ENCODE measurements at places on chromosomes 12 and 14.

DNA sequence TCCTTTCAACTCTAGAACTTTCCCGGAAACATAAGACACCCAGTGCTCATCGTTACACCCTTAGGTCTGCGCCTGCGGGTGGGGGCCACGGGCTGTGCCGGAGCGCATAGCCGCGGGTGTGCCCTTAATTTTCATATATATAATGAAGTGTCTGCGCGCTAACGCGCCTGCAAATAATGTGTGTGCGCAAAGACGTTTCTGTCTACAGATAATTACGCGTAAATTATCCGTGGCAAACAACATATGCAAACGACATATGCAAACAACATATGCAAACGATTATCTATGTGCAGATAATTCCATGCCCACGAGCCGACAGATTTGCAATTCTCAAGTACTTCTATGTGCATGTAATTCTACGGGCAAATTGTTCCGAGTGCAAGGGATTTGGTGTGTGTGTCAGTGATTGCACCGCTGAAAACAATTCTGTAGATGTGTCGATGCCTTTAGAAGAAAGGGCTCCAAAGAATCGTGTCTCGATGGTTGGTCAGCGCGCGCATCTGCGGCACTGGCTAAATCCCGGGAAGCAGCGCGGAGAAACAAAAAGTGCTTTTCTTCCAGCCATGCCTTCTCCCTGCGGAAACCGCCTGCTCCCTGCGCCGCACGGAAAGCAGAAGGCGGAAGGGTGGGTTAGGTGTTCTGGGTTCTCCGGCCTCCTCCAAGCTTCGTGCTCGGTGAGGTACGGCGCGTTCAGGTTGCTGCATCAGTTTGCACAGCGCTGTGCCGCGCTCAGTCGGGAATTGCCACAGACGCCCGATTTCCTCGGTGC is 34.5 kb upstream of the TBX5 start:
- DNase-seq: peak; percentile 72

DNA sequence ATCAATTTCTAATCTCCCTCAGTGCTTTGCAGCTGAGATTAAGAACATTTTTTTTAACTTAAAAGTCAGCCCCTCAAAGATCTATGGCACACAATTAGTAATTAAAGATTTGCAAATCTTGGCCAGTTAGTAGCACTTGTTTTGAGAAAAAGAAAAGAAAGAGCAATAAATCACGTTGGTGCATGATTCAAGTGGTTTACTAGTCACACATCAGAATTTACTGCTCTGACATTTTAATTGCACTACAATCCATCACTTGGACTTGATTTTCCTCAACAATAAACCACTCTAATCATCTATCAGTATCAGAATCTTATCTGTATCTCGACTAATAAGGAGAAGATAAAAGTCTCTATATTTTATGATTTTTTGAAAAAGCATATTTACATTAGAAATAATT is 154.3 kb downstream of the HELB start:
- no peak for DNase-seq

- no peak for DNase-seq
Measured at GRCh38 chr12:23473071-23473470, 476.4 kb downstream of the SOX5 start.

DNA sequence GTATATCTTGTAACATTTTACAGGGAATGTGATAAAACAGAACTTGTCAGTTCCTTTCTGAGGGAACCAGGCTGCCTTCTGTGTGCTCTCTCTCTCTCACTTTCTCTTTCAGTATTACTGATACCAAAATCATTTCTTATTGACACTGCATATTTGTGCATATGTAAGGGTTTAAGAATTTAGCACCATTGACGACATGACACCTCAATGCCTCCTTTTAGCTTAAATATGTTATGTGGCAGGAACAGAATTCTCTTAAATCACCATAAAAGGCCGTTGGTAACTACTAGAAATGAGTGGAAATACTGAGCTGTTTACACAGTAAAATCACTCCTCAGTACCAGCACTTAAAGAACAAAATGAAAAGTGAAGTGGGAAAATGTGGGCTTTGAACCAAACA is 457.7 kb upstream of the SYT1 start:
- no peak for DNase-seq

DNA sequence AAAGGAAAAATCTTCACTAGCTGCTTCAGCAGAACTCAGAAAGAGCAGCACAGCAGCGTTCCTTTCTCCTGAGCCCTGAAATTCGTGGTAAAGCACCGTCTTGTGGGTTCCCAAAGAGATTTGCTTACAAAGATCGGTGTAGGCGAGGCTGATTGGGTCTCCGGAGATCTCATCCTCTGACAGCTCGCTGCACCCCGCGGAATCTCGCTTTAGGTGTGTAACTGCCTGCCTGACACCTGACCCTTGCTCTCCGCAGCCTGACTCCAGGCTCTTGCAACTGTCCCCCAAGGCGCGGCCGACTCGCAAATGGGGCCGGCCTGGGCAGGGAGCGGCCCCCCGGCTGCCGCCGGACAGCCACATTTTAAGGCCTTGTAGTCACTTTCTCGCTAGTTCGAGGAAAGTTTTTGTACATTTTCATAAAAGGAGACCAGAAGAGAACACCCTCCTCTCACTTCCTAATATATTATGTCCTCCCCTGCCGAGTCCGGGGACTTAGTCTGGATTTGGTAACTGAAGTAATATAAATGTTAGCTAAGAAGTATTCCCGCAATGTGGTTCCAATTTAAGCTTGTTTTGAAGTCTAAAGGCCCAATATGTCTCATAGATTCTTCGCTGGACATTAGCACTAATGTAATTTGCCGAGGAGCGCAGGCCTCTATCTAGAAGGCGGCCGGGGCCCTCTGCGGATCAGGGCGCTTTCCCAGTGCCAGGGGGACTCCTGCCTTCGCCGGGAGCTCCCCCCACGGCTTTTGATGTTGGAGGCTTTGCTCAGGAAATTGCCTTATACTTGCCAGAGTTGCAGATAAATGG is 177.3 kb upstream of the CDKN3 start:
- DNase-seq: peak; percentile 81

GRCh38 chr14:75307700-75308379 is 29.2 kb downstream of the FOS start:
- peak; percentile 96 for DNase-seq

- no peak for DNase-seq
Measured at GRCh38 chr12:56760460-56760859, 2.7 kb upstream of the HSD17B6 start.

- no peak for DNase-seq
Measured at GRCh38 chr12:90757957-90758356, 197.0 kb downstream of the CCER1 start.

DNA sequence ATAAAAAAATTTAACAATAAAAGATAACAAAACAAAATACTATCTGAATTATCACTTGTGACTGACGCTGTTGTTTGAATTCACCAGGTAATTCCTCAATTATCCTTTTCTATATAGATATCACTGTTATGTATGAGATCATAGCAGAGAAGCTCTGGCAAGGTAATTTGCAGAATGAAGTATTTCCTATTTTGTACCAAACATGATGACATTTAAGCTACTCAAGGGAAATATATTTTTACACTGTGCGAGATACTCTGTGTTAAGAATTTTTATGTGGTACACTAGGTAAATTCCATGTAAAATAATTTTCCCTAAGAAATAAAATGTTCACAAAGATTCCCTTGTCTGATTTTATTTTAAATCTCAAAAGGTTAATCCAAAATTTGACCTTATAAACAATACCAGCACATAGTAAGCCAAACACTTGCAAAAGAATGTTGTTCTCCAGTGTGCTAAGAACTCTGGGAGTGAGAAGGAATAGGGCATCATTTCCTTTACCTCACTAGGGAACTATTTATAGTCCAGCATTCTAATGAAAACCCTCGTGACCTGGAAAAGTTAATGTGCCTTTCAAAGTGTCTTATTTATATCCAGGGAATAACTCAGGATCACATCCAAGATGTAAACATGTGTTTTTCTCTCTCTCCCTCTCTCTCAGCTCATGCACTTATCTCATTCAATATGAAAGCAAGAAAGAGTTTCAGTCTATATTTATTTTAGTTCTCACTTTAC is 115.2 kb upstream of the RAP1B start:
- no peak for DNase-seq

GRCh38 chr14:100504372-100505078 is 82.7 kb downstream of the BEGAIN start:
- DNase-seq: peak; percentile 35

- no peak for DNase-seq
Measured at GRCh38 chr14:104935955-104936354, 11.3 kb downstream of the PLD4 start.

- DNase-seq: no peak
Measured at GRCh38 chr14:60184905-60185555, 19.8 kb upstream of the DHRS7 start.

GRCh38 chr12:117279606-117280005 is 81.8 kb downstream of the NOS1 start:
- DNase-seq: peak; percentile 94

DNA sequence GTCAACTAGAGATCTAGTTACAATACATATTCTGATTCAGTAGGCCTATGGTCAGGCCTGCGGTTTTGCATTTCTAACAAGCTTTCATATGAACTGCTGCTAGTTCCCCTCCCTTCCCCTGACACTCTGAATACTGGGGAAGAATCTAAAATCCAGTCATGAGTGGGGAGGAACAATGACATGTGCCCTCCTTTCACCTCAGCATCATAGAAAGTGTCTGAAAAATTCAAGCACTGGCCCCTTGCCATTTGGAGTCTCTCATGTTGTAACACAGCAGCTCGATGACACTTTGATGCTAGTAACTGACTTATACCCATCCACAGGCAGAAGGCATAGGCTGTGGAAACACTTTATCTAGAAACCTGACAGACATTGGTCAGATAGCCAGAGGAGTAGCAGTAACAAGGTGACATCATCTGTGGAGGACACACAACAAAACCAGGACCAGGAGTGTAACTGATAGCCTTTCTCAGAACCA is 161.9 kb upstream of the RASSF8 start:
- DNase-seq: no peak

- DNase-seq: no peak
Measured at GRCh38 chr14:78398216-78398615, 228.0 kb downstream of the NRXN3 start.

GRCh38 chr14:75822522-75823141 is 159.2 kb downstream of the TGFB3 start:
- no peak for DNase-seq

- DNase-seq: peak; percentile 75
Measured at GRCh38 chr14:70032447-70032846, 153.2 kb downstream of the SMOC1 start.

DNA sequence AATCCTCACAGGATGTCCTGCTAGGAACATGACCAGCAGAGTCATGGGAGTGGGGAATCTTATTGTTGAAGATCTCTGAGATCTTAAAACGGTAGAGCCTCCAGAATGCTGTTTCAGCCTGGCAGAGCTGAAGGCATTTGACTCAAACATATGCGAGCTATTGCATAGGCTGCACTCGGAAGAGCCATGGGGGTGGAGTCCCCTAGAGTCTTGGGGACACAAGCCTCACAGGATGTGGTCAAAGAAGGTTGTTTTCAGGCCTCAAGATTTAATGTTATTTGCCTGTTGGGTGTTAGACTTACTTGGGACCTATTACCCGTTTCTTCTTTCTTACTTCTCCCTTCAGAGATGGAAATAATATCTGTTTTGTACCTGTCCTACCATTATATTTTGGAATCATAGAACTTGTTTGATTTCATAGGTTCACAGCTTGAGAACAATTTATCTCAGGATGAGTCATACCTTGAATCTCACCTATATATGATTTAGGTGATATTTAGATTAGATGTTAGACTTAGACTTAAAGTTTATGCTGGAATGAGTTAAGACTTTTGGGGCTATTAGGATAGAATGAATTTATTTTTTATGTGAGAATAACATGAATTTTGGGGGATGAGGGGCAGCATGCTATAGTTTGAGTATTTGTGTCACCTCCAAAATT is 172.2 kb upstream of the ATP2B1 start:
- no peak for DNase-seq

DNA sequence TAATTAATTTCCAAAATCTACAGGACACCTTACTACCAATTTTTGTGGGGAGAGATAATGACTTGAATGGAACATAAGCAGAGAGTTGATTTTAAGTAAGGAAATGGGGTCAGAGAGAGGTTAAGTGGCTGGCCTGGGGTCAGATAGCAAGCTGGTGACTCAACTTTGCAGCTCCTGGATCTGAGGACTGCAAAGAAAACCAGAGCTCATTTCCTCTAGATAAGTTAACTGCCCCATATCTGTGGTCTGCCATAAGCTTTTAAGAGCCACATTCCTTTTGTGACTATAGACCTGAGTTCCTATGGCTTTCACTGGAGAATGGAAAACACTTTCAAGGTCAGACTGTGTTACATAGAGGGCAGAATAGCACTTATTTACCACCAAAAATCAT is 201.2 kb upstream of the PRICKLE1 start:
- DNase-seq: no peak

DNA sequence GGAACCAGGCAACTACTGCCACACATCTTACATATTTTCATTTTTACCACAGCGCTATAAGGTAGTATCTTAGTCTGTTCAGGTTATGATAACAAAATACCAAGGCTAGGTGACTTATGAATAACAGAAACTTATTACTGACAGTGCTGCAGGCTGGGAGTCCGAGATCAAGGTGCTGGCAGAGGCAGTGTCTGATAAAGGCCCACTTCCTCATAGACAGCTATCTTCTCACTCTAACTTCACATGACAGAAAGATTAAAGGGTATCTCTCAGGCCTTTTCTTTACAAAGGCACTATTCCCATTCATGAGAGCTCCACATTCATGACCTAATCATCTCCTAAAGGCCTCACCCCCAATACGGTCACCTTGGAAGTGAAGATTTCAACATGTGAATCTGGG is 59.8 kb upstream of the MDM1 start:
- DNase-seq: no peak

- no peak for DNase-seq
Measured at GRCh38 chr12:100942984-100943749, 148.6 kb downstream of the ANO4 start.

GRCh38 chr12:77494296-77494695 is 336.4 kb upstream of the NAV3 start:
- no peak for DNase-seq

GRCh38 chr14:80325112-80325511 is 113.8 kb upstream of the DIO2 start:
- DNase-seq: no peak

DNA sequence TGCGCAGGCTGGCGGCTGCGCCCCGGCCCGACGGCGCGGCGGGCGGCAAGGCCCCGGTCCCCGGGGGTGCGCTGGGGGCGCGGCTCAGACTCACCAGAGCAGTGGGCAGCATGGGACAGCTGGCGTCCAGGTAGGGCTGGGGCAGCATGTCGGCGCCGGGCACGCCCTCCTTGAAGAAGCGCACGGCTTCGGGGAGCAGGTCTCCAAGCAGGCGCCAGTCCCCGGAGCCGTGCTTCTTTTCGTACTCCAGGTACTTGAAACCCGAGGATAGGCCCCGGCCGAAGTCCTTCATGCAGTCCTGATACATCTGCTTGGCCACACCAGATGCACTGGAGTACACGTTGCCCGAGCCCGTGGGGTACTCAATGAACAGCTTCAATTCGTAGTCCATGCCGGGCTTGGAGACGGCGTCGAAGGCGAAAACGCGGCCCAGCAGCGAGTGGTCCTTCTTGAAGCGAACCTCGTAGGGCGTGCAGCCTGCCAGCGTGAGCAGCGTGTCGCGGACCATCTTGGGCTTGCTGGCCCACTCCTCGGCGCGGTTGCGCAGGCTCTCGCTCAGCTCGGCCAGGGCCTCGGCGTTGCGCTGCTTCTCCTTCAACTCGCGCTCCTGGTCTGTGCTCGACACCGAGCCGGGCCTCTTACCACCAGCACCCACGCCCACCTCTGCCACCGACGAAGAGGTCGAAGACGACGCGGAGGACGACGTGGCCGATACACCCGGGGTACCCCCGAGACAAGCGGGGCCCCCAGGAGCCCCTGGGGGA is 2.2 kb downstream of the IRF2BPL start:
- peak; percentile 56 for DNase-seq
